Adipocyte (in vitro differentiated cells): ENCODE measurements at places on chromosomes 3 and 15.
A peak's percentile ranks its signal among the peaks of the same experiment; 100 is the strongest.

GRCh38 chr15:100735129-100736053 is 133.0 kb downstream of the ASB7 start:
- no peak for DNase-seq

DNA sequence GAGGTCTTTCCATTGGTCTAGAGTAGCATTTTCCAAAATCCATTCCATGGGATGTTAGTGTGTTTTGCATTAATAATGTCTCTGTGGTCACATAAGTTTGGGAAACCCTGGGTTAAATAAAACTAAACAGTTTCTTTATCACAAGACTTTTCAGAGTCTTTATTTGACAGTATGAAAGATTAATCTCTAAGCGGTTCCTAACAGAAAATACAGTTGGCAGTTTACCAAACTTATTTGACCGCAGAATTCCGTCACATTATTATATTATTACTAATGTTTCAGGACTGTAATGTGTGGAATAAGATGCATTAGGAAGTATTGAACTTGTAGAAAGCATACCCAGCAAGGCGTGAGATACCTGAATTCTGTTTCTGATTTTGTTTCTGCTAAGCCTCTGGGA is 71.5 kb upstream of the ADAMTSL3 start:
- no peak for DNase-seq

GRCh38 chr15:45573961-45574629 is 13.1 kb upstream of the BLOC1S6 start:
- DNase-seq, result no peak

- no peak for DNase-seq
These were observed 125.4 kb downstream of the XXYLT1 start for GRCh38 chr3:195145579-195145978.

DNA sequence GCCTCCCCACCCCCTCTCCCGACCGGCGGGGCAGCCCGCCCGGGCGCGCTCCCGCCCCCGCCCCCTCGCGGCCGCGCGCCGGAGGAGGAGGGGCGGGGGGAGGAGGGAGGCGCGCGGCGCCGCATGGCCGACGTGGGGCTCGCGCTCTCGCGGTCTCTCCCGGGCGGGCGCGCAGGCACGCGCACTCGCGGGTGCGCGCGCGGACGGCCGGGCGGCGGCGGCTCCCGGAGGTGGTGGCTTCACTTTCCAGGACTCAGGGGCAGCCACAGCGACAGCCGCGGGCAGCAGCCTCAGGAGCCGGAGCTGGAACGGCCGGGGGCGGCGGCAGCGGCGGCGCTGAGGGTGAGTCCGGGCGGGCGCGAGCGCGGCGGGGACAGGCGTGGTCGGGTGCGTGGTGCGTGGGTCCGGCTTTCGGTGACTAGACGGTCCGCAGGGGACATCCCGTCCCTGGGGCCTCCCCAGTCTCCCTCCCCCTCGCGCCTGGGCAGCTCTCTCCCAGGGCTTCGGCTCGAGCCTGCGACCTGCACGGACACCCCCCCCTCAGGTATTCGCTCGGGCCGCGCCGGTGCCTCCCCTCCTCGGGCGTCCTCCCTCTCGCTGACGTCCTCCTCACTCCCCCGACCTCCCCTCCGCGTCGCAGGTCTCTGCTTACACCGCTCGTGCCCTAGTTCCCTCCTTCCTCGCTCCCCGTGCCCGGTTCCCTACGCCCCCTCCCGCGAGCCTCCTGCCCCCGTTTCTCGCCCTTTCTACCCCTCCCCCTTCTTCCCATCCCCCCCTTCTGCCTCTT is at the start of gene UBE2E2:
Gene UBE2E2, plus strand, starts transcription at position 407 of the 787 bp plus-strand sequence.
- peak; percentile 91 for DNase-seq

DNA sequence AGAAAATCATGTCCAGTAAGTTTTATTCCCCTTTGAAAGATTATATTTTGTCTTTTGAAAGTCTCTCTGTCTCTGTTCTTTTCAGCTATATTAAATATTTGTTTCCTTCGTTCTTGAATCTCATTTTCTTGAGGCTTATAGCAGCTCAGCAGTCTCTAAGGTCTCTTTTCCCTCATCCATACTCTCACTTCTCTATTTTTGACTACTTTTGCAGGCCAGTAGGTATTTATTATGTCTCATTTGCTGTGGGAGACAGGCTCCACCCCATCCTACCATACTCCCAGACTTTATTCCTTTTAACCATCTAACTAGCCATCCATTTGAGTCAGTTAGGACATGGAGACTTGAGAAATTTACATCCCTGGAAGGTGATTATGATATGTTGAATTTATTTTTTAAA is 71.0 kb downstream of the FILIP1L start:
- DNase-seq, result no peak

DNA sequence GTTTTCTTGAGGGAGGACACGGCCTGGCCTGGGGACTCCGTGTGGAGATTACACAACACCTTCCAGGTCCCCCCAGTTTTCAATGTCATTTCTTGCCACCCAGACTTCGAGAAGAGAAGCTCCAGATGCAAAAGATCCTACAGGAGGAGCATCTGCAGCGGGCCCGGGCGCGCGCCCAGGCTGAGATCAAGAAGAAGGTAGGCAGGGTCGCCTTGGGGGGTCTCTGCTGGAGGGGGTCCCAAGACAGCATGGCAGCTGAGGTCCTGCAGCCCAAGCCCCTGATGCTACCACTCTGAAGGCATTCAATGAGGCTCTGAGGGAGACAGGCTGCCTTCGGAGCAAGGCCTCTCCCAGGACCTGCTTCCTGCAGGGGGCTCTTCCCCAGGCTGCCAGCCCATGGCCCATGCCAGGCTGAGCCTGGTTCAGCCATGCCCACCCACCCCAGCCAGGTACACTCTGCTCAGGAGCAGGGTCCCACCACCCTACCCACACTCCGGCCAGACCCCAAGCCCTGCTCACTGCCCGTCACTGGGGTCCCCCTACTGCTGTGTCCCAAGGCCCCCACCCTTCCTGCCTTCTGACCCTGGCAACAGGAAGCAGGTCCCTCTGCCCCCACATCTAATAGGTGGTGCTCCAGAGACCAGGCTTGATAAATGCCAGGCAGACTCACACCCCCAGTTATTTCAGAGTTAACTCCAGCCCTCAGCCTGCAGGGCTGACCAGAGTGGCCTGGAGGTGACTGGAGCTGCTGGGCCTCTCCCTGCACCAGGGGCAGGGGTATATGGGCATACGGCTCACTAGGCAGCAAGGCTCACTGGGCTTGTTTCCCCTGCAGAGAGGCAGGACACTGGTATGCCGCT is 40.0 kb downstream of the ZXDC start:
- no peak for DNase-seq
